ENCODE measurements at places on chromosomes 3 and 15. TPM values are rescaled to one million over a fixed set of nuclear protein-coding genes. Genes with fewer than 3 reads are reported as not detected.

Gene GLDN
- not detected for total RNA-seq

Gene GATA2
- 0.24 TPM for total RNA-seq

Gene DUOX1
- total RNA-seq = 0.22 TPM

Gene FMN1
- 0.14 TPM for total RNA-seq

Gene SYNPR
- not detected for total RNA-seq

Gene PHC3
- total RNA-seq = 39.6 TPM

Gene SLC7A14
- not detected for total RNA-seq

Gene CHRM5
- total RNA-seq = not detected

Gene ITIH1
- total RNA-seq = not detected

Gene ANKRD34C
- not detected for total RNA-seq

Gene DAZL
- not detected for total RNA-seq

Gene CRYGS
- total RNA-seq = 1.7 TPM

Gene ZNF639
- total RNA-seq = 59.5 TPM

Gene MYEF2
- total RNA-seq = 17.6 TPM

Gene SH3GL3
- not detected for total RNA-seq

Gene PLCH1
- 1.2 TPM for total RNA-seq

Gene MED12L
- total RNA-seq = 2.1 TPM

Gene FSIP1
- 0.74 TPM for total RNA-seq

Gene CFAP91
- 0.47 TPM for total RNA-seq

Gene GATM
- total RNA-seq = 5.0 TPM

Gene CA12
- total RNA-seq = not detected

Gene ATG3
- total RNA-seq = 76.9 TPM

Gene PML
- 54.3 TPM for total RNA-seq

Gene CLDN1
- total RNA-seq = 0.08 TPM

Gene PPARG
- total RNA-seq = 0.20 TPM

Gene NR2E3
- not detected for total RNA-seq

Gene LMAN1L
- 0.14 TPM for total RNA-seq

Gene CD200R1
- total RNA-seq = 1.8 TPM

Gene RASGRP1
- total RNA-seq = 42.7 TPM

Gene GCHFR
- total RNA-seq = 35.2 TPM

Gene SMCO1
- not detected for total RNA-seq

Gene PDIA5
- 23.2 TPM for total RNA-seq

Gene LMOD3
- total RNA-seq = not detected

Gene GOLGA8H
- not detected for total RNA-seq

Gene NOX5
- not detected for total RNA-seq

Gene LEKR1
- total RNA-seq = 2.4 TPM

Gene IMPG2
- 0.14 TPM for total RNA-seq
